ENCODE measurements at places on chromosomes 2 and 18.

- no peak overlapping the region for H3K4me3 ChIP-seq
- H3K36me3 ChIP-seq, result no peaks in the 10 kb centered on the region
- no peaks in the 10 kb centered on the region for H3K4me1 ChIP-seq
- no peak for DNase-seq
Measured at GRCh38 chr2:112812318-112813267, 24.0 kb downstream of the IL1B start.

- no peak overlapping the region for H3K4me3 ChIP-seq
- H3K4me1 ChIP-seq, result no peaks in the 10 kb centered on the region
- no peaks in the 10 kb centered on the region for H3K27me3 ChIP-seq
- no peaks in the 10 kb centered on the region for H3K36me3 ChIP-seq
Measured at GRCh38 chr2:13572466-13572865, 855.7 kb downstream of the TRIB2 start.

DNA sequence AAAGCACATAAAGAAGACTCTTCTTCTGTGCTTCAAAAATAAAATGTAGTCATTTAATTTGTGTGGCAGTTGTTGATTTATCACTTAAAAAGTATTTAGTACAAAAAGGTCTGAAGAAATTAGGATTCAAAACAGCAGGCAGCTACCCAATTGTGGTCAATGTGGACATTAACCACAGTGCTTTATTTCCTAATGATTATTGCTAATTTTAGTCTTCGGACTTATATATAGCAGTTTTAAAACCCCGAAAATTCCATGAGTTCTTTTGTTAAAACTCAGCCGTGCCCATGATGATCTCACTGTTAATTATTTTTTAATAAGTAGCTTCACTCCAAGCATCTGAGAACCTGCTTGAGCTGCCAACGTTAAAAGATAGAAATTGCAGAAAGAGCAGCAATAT, 594.3 kb downstream of the STK39 start:
- H3K4me3 ChIP-seq, result no peak overlapping the region
- no peak for DNase-seq
- H3K4me1 ChIP-seq, result no peaks in the 10 kb centered on the region
- no peaks in the 10 kb centered on the region for H3K36me3 ChIP-seq

GRCh38 chr2:144770616-144771230, 250.8 kb upstream of the ZEB2 start:
- H3K4me1 ChIP-seq, result no peaks in the 10 kb centered on the region
- no peak overlapping the region for H3K4me3 ChIP-seq
- H3K27me3 ChIP-seq, result no peaks in the 10 kb centered on the region
- H3K36me3 ChIP-seq, result no peaks in the 10 kb centered on the region
- DNase-seq, result no peak

- no peaks in the 10 kb centered on the region for H3K27me3 ChIP-seq
- no peak for DNase-seq
Measured at GRCh38 chr18:33749834-33750233, 171.8 kb downstream of the ASXL3 start.

Measured in breast epithelium (tissue), 4 donors.